ENCODE measurements at places on chromosomes 5 and 9.

GRCh38 chr5:171868236-171868635 is 82.6 kb downstream of the SMIM23 start:
- no peak for DNase-seq

GRCh38 chr5:107672211-107673038 is 1.7 kb upstream of the EFNA5 start:
- peak; percentile 25 for DNase-seq

GRCh38 chr5:116544531-116545241 is 29.9 kb downstream of the SEMA6A start:
- DNase-seq: no peak

GRCh38 chr9:38649731-38650363 is 29.5 kb upstream of the ANKRD18A start:
- no peak for DNase-seq

GRCh38 chr9:72952914-72953313 is at the start of gene ALDH1A1:
ALDH1A1 (minus strand) TSS chr9:72953053; CDS start chr9:72953000, 53 bp downstream.
- no peak for DNase-seq

DNA sequence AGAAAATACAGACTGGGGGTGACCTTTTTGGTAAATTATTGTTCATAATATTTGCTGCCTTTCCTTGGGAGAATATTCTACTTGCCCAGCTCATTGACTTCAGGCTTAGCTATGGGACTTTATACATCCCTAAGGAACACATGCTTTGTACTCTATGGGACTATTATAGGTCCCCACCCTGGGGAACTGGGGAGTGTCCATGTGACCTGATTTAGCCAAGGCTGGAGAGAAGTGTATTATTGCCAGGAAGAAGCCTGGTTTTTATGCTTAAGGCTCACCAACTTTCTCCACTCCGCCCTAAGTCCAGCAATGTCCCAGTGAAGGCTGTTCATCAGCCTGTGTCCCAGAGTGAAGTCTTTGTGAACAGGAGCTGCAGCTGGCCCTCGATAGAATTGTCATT is 16.6 kb upstream of the DRD1 start:
- no peak for DNase-seq

DNA sequence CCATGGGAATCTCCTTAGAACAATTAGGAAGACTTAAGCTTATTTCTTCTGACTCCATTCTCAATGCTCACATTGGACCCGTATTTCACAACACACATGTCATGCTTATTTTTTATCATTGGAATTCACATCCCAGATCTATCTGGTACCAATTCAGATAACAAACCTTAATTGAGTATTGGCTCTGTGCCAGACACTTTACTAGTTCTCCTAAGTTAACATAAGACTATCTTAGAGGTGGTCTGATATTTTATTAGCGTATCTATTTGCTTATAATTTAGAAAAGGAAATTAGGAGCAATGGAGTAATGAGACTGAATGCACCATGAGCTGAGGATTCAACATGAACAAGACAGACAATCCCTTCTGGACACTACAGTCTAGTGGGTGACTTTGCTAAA is 45.1 kb downstream of the FBXL7 start:
- no peak for DNase-seq

DNA sequence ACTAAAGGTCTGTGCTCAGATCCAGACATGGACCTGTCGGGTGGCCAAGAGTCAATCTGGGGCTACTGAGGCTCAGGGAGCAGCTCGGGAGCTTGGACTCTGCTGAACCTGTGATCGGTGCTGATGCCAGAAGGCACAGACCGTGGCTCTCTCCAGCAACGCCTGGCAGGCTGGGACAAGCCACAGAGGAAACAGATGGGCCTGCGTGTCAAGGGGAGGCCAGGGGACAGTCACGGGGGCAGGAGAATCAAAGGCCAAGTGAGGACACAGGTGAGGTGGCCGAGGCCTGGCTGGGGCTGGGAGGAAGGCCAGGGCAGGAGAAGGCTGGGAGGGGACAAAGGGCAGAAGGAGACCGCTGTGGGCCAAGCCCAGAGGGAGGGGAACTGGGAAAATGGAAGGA is 43.4 kb downstream of the EPB41L4B start:
- DNase-seq: no peak

- no peak for DNase-seq
Measured at GRCh38 chr9:73166468-73166867, 14.8 kb downstream of the ANXA1 start.

DNA sequence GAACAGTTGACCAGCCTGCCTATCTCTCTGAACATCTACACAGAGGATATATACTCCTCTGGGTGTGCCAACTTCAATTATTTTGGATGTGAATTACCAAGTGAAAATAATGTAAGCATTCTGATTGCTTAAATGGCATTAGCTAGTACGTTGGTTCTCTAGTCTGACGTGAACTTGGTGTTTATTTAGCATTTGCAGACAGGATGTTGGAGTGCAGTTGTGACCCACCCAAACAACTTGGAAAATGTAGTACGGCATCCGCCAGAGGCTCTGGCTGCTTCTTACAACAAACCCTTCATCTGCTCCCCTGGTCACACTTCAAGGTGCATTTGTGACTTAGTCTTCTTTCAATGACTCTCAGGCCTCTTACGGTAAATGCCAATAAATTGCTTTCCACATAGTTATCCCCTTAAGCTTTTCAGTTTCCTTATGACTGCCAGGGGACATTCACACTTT is 616.6 kb downstream of the PDE4D start:
- DNase-seq: no peak

All from activated CD8-positive, alpha-beta T cell treated with anti-CD3 and anti-CD28 coated beads, Interleukin-2, amount 10 ng/mL, durations not matched to agents 7 days and 5 days (primary cell).